ENCODE measurements at places on chromosomes 11 and 22.

DNA sequence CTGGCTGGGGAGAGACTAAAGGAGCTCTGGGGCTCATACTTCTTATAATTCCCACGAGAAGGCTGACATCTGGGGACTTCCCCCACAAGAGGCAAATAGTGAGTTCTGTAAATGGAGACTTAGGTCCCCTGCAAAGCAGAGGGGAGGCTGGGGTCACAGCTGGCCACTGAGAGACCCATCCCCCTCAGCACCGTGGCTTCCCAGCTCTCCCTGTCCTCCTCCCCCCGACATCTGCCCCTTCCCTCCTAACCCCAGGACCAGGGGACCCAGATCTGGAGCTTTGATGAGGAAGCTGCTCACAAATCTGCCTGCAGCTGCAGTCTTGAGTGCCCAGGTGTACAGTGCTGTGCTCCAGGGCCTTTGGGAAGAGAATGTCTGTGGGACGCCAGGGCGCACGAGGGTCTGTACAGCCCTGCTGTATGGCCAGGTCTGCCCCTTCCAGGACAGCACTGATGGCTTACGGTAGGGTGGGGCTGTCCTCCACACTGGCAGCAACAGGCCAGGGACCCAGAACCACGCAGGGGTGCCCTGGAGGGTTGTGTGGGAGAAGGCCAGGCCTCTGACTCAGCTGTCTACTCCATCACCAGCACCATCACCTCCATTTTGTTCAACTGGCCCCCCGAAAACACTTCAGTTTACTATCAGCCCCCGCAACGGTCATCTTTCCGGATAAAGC is 1.1 kb downstream of the RGL4 start:
- DNase-seq = no peak

GRCh38 chr11:47125083-47125482 is 51.6 kb downstream of the ARFGAP2 start:
- no peak for DNase-seq

DNA sequence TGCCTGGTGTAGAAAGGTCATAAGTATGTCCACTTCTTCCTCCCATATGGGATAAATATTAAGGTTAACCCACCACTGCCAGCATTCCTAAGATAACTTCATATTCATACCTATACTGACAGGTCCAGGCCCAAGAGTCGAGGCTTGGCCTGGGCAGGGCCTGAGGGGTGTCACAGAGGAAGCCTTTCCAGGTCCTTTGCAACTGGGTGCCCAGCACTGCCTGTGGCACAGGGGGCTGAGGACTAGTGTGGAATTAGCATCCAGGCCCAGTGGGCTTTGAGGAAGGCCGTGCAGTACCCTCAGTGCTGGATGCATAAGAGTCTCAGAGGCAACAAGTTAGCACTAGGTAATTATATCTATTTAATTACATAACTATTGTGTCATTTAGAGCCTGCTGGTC is 65.4 kb downstream of the PKNOX2 start:
- no peak for DNase-seq

DNA sequence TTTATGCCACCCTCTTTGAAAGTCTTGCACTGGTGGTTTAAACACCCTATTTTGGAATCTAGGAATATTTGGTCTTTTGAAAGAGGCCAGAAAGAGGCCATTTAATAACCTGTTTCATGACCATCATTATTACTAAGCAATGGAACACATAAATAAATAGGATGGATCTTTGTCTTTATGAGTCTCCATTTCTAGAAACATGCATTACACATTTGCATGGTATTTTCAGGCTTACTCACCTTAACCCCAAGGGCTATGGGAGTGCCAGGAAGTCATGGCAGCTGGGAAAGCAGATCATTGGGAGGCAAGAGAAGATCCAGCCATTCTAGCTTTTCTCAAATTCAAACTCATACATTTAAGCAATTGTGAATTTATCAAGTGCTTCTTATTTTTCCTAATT is 185.8 kb upstream of the POU2AF2 start:
- DNase-seq = no peak

DNA sequence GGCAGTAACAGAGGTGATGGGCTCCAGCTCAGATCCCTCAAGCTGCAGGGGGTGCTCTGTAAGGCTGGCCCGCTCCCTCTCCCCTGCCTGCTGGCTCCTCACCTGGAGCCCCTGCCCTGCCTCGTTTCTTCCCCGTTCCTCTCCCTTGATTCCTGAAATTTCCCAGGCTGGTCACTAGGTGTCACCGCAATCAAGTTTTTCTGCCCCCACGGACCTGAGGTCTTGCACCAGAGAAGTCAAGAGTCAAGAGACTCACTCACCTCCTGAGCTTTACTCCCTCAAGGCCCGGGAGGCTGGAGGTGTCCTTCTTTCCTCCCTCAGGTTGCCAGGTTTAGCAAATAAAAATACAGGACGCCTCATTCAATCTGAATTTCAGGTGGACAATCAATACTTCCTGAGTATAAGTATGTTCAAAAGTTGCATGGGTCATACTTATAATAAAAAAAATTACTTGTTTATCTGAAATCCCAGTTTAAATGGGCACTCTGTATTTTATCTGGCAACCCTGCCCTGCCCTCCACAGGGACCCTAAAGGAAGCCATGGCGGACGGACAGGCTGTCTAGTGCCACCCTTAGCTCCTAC is 69.2 kb downstream of the SCUBE1 start:
- DNase-seq = no peak

- no peak for DNase-seq
These were observed 37.2 kb upstream of the TH start for GRCh38 chr11:2208691-2209369.

GRCh38 chr11:117199916-117200812 is 994 bp downstream of the TAGLN start:
- no peak for DNase-seq

GRCh38 chr11:61969838-61970662 is 2.6 kb upstream of the FTH1 start:
- DNase-seq = no peak

DNA sequence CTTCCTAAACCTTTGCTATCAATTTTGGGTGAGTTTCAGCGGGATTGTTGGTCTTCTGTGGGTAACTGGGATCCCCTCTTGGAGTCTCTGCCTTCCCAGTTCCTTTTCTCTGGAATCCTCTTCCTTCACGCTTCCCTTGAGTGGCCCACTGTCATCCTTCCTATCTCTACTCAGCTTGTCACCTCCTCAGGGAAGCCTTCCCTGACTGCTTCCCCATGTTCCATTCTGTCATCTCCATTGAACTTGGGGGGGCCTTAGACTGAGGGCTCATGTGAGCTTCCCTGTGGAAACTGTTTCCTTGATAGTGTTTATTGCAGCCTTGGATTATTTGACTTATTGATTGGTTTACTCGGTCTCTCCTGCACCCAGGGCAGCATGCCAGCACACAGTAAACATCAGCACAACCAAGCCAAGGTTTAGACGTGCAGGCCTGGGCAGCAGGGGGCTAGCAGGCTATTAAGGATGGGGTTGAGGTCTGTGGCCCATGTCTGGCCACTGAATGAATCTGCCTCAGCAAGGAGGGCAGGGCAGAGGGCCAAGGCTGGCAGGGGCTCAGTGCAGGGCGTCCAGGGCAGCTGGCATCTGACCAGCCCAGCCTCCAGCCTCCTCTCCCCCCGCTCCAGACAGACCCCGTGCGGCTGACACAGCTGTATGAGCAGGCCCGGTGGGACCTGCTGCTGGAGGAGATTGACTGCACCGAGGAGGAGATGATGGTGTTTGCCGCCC is 7.2 kb downstream of the TRPT1 start:
- no peak for DNase-seq

DNA sequence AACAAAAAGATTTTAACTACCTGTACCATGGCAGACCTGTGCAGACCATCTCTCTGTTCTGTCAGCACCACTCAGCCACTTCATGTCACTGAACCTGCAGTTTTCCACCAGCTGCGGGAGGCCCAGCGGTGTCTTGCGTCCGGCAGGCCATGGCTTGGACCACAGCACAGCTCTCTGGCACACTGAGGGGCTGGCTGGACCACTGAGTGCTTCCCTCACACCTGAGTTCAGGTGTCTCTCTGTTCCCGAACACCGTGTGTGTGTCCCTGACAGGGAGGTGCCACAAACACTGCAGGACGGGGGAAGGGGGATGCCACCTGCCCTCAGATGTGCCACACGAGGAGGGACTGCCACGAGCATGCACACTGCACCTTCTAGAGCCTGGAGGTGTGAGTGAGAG is 17.7 kb downstream of the MOV10L1 start:
- no peak for DNase-seq

DNA sequence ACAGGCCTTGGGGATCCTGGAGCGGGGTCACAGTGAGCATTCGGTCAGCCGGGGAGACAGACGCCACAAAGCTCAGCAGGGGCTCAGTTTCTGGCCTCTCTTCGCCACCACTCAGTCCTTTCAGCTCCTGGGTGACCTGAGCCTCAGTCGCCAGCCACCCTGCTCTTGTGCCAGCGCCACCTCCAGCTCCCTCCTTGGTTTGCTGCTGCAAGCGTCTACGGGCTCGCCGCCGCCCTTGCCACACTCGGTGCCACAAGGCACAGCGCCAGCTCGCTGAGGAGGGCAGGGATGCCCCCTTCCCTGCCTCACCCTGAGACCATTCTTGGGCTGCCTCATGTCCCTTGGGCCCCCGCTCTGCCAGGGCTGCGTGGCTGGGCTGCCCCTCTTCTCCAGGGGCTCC is 1.5 kb upstream of the EEF1G start:
- no peak for DNase-seq

DNA sequence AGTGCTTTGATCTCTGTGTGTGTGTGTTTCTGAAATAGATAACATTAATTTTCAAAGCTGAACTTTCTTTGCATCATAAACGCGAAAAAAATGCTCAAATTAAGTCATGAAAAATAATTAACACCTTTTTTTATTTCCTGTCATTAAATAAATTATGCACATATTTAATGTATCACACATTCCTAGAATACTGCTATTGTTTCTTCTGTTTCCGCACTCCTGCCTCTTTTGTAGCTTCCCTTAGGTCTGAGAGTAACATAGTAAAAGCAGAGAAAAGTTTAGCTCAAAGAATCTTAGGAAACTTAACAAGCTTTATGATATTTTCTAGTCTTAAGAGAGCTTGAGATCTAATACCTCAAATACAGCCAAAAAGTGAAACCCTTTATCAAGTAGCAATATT is 504.2 kb downstream of the JRKL start:
- DNase-seq = no peak

DNA sequence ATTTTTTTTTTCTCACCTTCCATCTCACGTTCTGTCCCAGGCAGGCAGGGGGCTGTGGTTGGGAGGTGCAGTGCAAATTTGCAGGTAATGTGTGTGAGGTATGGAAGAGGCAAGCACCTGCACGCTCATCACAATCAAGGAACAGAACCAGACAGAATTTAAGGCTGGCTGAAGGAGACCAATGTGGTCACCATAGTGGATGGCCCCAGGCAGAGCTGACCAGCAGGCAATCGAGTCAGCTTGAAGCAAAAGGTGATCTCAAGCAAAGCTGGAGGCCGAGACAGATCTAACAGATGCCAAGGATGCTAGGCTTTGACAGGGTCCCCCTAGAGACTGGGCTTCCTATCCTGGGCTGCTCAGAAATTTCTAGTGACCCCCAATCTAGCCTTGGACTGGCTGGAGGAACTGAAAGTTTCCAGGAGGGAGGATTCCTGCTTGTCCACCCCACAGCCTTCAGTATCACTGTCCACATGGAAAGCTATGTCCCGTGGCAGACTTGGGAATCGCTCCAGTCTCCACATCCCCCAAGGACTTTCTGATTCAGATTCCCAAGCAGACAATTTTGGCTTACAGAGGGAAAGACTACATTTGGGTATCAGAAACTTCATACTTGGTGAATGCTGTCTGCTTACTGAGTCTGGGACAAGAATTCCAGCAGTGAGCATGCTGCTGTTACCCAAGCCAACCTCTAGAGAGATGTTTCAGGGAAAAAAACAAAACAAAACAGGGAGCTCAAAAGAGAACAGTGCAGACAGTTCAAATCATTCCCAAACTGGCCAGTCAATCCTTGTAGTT is 9.0 kb upstream of the MICAL3 start:
- DNase-seq = no peak

DNA sequence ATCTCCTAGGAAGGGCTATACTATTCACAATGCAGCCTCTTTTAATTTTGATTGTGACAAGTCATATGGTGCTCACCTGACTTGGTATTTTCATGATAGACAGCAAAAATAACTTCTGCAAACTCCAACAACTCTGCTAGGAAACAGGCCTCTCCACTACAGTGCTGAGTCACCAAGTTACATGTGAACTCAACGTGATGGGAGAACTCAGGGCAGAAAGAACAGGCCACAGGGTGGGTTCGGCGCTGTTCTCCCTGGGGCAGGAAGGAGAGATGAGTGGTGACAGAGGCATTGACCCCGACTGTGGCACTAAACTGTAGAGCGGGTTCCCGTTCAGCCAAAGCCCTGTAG is 76.6 kb upstream of the UCP3 start:
- DNase-seq = no peak

DNA sequence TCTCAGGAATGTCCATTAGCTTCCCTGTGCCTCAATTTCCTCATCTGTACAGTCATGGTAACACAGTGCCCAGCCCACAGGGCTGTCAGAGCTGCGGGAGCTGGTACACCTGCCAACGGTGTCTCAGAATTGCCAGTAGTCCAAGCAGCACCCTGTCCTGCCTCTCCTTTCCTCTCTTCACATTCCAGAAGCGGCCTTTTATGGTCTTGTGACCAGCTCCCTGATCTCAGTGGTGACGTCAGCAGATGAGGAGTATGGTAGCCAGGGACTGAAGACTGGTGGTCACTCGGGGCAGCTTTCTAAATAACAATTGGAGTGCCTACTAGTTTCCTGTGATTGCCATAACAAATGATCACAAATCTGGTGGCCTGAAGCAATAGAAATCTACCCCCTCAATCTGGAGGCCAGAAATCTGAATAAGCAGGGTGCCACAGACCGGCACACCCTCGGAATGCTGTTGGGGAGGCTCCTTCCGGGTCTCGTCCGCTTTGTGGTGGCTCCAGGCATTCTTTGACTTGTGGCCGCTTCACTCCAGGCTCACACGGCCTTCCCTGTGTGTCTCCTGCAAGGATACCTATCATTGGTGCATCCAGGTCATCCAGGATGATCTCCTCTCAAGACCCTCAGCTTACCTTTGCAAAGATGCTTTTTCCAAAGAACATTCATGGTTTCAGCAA is 2.1 kb downstream of the FADD start:
- no peak for DNase-seq

Measured in NCI-H1417 treated with DMSO at 0.1 percent for 48 hours (cell line).